ENCODE measurements at places on chromosomes 5 and 9.

- peak; percentile 84 for DNase-seq
Measured at GRCh38 chr9:5389109-5389732, 48.5 kb downstream of the PLGRKT start.

DNA sequence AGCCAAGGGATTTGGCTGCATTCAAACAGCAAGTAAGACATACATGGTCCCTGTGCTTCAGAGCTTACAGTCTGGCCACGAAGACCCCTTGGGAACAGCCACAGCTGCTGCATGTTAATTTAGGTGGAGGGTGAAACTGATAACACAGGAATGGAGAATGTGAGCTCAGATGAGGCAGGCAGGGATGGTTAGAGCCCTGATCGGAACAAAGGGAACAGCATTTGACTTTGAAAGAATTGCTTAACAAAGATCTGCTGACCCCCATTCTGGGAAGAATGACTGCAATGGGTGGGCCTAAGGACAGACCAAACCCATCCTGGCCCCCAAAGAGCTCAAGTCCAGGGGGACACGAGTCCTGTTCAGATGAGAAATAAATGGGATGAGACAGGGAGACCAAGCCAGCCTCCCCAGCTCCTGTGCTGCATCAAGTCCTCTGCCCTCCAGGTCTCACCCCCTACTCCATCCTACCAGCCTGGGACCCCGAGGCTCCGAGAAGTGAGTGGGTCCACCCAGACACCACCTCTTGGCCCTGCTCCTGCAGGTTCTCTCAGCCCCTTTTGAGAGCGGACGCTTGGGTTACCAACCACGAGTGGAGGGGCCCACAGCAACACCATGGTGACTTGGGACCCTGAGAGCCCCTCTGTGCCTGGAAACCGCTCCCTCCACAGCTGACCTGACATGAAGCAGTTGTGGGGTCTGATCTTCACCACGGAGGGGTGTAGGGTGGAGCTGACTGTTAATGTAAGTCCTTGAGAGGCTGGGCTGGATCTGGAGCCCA, 50.8 kb downstream of the OLFM1 start:
- no peak for DNase-seq

GRCh38 chr5:167634432-167634831, 657.0 kb upstream of the WWC1 start:
- no peak for DNase-seq

GRCh38 chr5:56733580-56733979, 81.8 kb upstream of the MAP3K1 start:
- DNase-seq, result no peak

DNA sequence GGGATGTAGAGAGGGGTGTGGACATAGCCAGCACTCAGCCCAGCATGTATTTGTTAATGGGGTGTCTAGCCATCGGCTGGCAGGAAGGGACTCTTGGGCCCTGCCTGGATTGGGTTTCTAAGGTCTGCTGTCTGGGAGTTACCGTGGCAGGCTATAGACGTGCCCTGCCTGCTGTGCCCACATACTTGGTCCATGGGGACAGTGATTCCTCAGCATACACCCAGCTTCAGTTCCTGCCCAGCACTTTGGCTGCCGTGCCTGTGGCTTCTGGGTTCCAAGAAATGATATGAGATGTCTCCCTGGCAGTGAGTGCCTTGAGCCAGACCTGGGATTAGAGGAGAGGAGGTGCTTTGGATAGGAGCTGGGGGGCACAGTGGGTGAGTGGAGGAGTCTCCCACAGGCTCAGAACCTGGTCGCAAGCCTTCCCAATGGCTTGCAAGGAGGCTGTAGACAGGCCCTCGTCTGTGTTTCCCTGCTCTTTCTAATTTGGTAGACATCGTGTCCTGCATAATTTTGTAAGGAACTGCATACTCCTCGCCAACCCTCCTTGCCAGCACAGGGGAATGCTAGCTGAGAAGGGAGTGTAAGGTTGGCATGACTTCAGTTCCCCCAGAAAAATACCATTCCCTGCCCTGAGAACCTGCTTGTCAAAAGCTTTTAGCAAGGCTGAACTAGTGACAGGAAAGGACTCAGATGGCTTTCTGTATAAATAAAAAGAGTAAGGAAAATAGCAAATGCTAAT, 287.9 kb downstream of the ZSWIM6 start:
- no peak for DNase-seq

DNA sequence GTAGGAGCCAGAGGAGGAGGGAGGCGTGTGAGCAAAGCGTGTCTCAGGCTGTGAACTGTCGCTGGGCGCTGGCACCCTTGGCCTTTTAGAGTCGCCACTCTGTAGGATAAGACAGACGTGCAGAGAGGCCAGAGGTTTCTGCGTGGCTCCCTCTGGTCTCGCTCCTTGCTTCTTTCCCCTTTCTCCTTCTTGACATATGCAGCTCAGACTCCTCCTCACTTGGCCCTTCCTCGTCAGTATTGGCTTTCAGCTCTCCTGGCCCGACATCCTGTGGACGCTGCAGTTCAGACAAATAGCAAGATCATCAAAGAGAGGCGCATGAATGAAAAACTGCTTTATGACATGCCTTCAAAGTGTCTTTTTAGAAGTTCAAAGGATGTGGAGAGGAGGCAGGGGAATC, 116.8 kb upstream of the SPRY4 start:
- no peak for DNase-seq

GRCh38 chr5:175123542-175123941, 320.4 kb downstream of the DRD1 start:
- no peak for DNase-seq

DNA sequence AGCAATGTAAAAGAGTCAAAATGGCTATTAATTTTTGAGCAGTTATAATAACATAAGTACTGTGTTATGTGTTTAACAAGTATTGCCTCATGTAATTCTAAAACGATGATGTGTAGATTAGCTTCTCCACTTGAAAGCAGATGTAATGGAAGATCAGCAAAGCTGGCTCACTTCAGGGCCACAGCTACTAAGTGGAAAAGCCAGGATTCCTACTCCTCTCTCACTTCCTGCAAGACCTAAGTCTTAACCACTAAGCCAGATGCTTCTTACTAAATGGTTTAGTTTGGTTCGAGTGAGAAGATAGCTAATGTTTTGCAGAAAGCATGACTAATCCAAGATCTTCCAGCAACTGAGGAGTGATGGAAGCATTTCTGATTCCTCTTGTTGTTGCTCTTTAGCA, 15.7 kb upstream of the TNC start:
- no peak for DNase-seq

- DNase-seq, result no peak
Measured at GRCh38 chr5:15676591-15676990, 176.6 kb downstream of the FBXL7 start.

- DNase-seq, result no peak
Measured at GRCh38 chr9:126893079-126893478, 21.5 kb upstream of the RALGPS1 start.

GRCh38 chr9:129880654-129881546, 45.6 kb downstream of the USP20 start:
- DNase-seq, result no peak

- no peak for DNase-seq
Measured at GRCh38 chr9:20692554-20692953, 8.5 kb downstream of the FOCAD start.

- DNase-seq, result no peak
Measured at GRCh38 chr5:624951-625230, 12.8 kb downstream of the CEP72 start.

DNA sequence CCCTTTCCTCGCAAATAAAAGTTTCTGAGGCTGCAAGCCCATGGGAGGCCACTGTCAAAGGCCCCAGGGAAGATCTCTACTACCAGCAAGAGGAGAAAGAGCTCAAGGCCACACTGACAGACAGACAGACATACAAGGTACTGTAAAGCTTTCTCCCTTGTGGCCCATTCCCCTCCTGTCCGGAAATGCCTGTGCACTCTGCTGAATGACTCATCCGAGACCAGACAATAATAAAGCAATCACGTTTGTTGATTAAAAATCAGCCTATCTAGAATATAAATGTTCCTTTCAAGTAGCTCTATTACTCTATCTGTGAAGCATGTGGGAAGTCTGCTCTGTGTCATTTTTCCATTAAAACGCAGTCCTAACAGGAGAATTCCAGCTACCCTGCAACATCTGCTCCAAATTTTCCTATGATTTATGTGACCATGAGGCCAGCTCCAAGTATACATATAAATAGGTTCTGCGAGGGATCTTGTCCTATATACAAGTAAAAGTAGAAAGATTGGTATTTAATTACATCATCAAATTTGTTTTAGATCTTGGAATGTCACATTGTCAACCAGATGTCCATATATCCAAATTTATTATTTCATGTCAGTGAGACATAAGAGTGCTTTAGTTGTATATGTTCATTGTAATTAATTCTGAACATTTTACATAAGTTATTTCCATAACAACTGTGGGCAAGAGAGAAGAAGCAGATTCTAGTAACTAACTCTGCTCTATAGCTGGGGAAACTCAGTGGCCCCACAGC, 34.7 kb upstream of the TGFBI start:
- no peak for DNase-seq

DNA sequence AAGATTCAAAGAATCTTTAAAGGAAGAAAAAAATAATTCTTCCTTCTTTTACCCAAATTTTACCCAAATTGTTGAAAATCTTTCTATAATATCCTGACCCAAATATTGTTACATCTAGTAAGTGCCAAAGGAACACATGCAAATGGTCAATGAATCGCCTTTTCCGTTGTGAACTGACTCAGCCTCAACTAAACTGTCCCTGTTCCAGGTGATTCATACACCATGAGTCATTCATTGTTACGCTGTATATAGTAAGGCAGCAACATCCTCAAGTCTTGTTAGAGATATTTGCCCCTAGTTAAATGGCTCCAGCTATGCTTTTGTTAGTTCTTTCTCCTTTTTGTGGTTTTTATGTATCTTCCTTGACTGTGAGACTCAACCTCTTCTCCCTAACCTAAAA, 9.7 kb downstream of the PTGER4 start:
- DNase-seq, result peak; percentile 73

- no peak for DNase-seq
Measured at GRCh38 chr5:59842999-59843398, 50.5 kb downstream of the PDE4D start.

DNA sequence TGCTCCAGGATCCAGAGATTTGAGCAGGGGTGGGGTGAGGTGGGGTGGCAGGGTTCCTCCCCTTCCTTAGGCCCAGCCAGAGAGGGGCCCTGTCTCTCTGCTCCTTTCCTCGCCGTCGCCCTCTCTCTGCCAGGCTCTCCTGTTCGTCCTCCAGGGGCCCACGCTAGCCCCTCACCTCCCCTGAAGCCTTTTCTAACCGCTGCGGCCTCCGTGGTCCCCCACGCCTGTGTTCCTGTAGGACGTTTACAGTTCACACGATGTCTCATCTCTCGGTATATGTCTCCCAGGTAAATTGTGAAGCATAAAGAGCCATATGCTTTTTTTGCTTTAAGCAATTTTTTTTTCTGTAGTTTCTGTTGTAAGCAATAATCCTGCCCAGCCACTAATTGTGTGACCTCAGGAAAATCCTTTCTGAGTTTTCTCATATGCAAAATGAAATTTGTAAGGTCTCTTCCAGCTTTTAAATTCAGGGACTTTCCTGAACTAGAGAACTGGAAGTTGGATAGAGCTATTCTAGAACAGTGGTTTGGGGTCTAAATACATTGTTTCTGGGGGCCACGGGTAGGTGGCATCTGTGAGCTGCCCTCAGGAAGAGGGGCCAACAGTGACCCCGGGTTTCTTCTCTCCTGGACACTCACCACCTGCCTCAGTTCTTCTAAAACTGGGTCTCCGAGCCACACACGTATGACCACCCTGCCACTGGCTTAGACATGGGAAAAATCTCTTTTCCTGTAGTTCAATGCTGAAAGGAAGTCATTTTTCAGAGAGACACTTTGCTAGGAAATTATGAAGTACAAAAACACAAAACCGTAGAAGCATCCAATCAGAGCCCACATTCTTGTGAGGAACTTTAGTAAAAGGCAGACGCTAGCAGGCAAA, 50.2 kb upstream of the ZNF366 start:
- no peak for DNase-seq

GRCh38 chr9:14183001-14183400, 130.9 kb downstream of the NFIB start:
- no peak for DNase-seq

- DNase-seq, result no peak
Measured at GRCh38 chr9:109940561-109940960, 160.6 kb downstream of the PALM2AKAP2 start.

- DNase-seq, result no peak
Measured at GRCh38 chr9:83526211-83526610, 12.0 kb downstream of the FRMD3 start.

Data from AML-193 (cell line).